ENCODE measurements at places on chromosomes 12 and 14. TPM values are rescaled to one million over a fixed set of nuclear protein-coding genes. Genes with fewer than 3 reads are reported as not detected.

The GPRC5D gene
- not detected for total RNA-seq

DNA sequence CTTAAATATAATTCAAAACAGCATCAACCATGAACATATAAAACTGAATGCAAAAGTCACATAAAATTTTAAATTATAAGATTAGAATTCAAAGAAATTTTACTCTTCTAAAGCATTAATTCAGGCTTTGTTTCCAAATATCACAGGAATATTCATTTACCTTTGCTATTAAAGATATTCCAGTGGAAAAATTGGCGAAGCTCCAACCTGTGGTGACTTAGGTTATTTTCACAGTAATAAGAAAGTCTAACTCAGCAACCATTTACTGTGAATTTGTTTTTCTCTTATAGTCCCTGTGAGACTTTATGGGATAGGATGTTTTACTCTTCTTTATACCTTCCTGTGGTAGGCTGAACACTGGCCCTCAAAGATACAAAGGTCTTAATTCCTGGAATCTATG is 3.2 kb downstream of the WDR89 start:
- no peak for DNase-seq

GRCh38 chr12:51222461-51222860 is 4.6 kb upstream of the POU6F1 start:
- no peak for DNase-seq

DNA sequence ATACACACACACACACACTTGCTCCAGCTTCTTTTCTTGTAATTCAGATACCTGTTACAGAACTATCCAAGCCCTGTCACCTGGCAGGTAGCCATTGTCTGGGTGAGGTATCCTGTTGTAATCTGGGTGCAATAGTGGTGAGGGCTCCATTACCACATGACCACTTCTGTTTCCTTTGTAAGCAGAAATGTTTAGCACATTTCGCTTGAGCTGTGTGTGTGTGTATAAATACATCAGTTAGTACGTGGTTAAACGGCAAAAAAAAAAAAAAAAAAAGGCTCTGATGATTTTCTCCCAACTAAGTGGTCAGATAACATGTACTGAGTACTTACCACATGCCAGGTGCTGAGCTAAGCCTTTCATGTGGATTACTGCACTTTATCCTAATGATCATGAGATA is 129.3 kb upstream of the SSTR1 start:
- no peak for DNase-seq

GRCh38 chr12:12716151-12716792 is 896 bp upstream of the CDKN1B start:
- no peak for DNase-seq

- no peak for DNase-seq
Observed at GRCh38 chr14:96126339-96126782, 78.3 kb upstream of the BDKRB2 start.

GRCh38 chr12:105212438-105212837 is 23.5 kb downstream of the APPL2 start:
- no peak for DNase-seq

DNA sequence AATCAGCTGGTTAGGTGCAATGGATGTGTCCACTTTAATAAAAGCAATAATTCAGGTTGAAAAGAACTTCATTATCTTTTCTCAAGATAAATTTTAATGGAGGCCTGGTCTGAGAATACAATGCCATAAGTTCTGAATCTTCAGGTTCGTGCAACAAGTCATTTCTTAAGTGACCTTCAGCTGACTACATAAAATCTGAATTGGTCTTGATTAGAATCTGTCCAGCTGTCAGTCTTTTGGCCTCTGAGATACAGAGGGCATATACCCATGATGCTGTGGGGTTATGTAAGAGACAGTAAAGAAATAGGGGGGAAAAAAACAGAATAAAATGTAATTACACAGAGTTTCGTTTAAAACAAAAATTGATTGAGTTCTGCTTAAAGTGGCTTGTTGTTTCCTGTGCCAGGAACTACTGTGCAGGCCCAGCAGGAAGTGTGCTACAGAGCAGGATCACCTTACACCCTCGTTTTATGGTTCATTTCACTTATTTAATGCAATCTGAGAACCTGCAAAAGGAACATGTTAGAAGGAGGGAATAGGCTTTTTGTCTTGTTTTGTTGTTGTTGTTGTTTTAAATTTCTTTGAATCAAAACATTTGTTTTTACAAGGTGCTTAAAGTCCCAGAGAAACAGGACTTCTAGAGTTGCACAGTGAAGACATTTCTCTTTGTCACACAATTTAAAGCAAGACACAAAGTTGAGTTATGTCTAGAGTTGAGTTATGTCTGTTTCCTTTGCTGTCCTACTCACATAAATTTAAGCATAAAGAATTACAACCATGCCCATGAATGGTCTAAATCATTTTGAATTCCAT is 64.2 kb downstream of the LGR5 start:
- DNase-seq = no peak

DNA sequence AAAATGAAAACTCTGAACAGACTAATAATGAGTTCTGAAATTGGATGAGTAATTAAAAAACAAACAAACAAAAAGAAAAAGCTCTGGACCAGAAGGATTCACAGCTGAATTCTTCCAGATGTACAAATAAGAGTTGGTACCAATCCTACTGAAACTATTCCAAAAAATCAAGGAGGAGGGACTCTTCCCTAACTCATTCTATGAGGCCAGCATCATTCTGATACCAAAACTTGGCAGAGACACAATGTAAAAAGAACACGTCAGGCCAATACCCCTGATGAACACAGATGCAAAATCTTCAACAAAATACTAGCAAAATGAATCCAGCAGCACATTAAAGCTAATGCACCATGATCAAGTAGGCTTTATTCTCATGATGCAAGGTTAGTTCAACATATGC is 183.9 kb upstream of the CNOT2 start:
- DNase-seq = no peak

GRCh38 chr12:131592972-131593371 is 117.9 kb upstream of the SFSWAP start:
- no peak for DNase-seq

GRCh38 chr14:104845033-104845666 is 19.9 kb upstream of the CEP170B start:
- no peak for DNase-seq

- DNase-seq = no peak
Observed at GRCh38 chr12:114476159-114476558, 70.2 kb upstream of the TBX5 start.

All from lower leg skin (tissue), 4 donors.